Cortex of kidney (tissue), 1 donor: ENCODE measurements at places on chromosomes 1 and 21.

- DNase-seq: no peak
Observed at GRCh38 chr1:229263254-229263653, 7.7 kb upstream of the RAB4A start.

DNA sequence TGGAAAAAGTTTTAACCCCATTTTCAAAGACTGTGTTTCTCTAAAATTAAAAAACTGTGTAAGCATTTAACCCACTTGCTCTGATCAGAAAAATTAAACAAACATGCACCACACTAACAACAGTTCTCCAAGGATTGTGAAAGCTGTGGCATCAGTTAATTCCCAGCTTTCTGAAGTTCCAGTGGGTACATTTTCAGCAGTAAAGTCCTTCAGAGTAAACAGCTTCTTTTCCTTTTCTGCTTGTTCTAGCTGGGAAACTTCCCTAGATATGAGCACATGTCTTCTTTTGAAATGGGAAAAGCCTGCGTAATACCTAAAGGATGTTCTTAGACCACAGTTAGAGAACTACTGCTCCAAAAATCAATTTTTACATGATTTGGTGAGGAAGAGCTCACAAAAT, 11.1 kb downstream of the PRRX1 start:
- DNase-seq: no peak

DNA sequence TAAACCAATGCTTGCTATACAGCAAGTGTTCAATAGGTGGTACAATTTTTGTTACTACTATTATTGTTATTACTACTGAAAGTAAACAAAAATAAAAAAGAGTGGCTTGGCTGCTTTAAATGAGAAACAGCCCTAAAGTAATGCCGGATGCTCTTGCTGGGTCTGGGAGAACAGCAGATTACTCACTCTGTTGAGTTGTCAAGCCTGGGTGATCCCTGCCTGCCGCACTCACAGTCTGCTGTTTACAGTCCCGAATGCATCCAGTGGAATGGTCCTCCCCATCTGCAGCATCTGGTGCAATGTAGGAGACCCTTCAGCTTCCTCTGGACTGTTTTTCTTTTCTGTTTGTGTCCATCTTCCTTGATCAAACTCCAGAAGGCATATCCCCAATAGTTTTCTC, 102.7 kb upstream of the IVNS1ABP start:
- DNase-seq: no peak

GRCh38 chr21:36690628-36691554, 8.0 kb upstream of the SIM2 start:
- DNase-seq: no peak

DNA sequence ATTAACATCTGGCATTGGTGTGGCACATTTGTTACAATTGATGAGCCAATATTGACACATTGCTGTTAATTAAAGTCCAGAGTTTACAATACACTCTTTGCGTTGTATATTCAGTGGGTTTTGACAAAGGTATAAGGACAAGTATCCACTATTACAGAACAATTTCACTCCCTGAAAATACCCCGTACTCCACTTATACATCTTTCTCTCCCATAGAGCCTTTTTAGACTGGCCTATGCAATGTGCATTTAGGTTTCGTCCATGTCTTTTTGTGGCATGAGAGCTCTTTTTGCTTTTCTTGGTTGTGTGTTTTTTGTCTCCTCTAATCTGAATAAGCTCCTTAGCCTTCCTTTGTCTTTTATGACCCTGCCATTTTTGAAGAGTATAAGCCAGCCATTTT, 40.6 kb upstream of the TSNAX start:
- DNase-seq: no peak

DNA sequence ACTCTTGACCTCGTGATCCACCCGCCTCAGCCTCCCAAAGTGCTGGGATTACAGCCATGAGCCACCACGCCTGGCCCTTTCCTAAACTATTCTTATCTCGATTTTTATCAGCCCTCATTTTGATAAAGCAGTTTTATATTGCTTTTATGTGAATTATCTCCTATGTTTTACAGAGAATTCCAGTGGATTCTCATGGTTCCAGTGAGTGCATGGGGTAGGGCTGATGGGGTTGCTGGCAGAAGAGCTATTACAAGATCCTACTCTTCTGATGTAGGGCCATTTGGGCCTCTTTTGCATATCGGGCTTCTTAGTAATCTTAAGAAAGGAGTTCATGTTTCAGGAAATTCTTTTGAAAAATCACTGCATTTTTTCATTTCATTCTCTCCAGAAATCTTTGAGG, 187.6 kb downstream of the PBX1 start:
- no peak for DNase-seq
